ENCODE measurements at places on chromosomes 3 and 15. TPM values are rescaled to one million over a fixed set of nuclear protein-coding genes. Genes with fewer than 3 reads are reported as not detected.

LRRN1 gene
- 0.33 TPM for total RNA-seq

CADPS gene
- 13.1 TPM for total RNA-seq

SLC25A26 gene
- 20.0 TPM for total RNA-seq

NR2E3 gene
- not detected for total RNA-seq

CYP19A1 gene
- total RNA-seq = 1.3 TPM

CCNDBP1 gene
- 59.2 TPM for total RNA-seq

FSIP1 gene
- not detected for total RNA-seq

All from heart left ventricle (tissue), 16 donors.